Fibroblast of villous mesenchyme (primary cell): ENCODE measurements at places on chromosomes 1 and 21. TPM values are rescaled to one million over a fixed set of nuclear protein-coding genes. Genes with fewer than 3 reads are reported as not detected.

The CHD5 gene
- under 0.01 TPM in 2 replicates for total RNA-seq

- peak; percentile 86 for DNase-seq
These were observed 31.1 kb downstream of the EEIG2 start for GRCh38 chr1:108590957-108591356.

The SPRR1B gene
- total RNA-seq, result not detected in 2 replicates

GRCh38 chr1:226223157-226223785 lies at the start of gene MIXL1:
Gene MIXL1 (plus strand): TSS chr1:226223664. CDS start chr1:226223682, 18 bp downstream.
- DNase-seq, result peak; percentile 4

DNA sequence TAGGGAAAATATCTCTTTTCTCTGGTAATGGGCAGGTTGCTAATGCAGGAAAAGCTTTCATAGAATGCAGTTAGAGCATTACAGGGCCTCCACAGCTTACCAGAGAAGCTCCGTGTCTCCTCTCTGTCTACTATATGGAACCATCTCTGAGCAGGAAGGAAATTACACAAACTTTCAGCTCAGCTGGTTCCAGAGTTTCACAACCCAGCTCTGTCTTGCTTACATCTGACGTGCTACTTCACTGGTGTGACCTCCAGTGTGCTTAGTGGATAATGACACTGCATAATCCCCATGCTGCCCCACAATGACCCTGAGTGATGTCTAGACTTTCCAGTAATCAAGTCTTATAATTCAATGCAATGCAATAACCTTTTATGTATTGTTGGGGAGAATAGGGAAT lies 4.3 kb upstream of the FGGY start:
- peak; percentile 95 for DNase-seq

DNA sequence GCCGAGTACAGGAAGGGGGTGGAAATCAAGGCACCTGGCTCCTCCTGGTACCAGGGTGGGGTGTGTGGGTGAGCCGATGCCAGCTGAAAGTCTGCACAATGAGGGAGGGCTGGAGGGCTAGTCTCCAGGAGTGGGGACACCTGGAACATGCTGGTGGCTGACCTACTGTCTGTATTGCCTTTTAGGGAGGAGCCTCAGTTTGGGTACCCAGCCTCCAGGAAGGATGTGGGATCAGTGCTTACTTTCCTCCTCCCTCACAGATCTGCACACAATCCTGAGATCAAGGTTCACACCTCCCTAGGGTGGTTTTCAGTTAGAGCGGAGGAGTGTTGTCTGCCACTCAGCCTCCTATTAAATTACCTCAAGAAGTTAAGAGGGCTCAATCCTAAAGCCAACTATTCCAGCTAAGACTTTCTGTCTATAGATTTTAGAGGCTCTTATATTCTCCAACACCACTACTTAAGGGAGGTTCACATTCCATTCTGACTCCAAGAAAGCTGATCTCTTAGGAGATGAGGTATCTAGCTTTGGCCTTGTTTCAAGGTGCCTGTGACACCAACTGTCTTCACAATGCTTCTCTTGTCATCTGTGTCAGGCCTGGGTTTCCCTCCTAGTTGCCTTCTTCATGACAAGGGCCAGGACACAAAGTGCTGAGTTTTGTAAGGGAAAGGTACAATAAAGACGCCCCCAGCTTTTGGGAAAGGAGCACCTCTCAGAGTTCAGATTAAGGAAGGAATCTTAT lies 15.7 kb downstream of the SSR2 start:
- DNase-seq, result no peak

The SPATA45 gene
- 0.43 TPM in 1 of 2 replicates, not detected in the other for total RNA-seq

- peak; percentile 65 for DNase-seq
These were observed 3.0 kb downstream of the TRIM46 start for GRCh38 chr1:155176544-155177071.

- DNase-seq, result peak; percentile 61
These were observed 32.4 kb downstream of the PRMT2 start for GRCh38 chr21:46667741-46668380.

The FAM110D gene
- total RNA-seq, result under 0.01 TPM in 1 of 2 replicates, not detected in the other

DNA sequence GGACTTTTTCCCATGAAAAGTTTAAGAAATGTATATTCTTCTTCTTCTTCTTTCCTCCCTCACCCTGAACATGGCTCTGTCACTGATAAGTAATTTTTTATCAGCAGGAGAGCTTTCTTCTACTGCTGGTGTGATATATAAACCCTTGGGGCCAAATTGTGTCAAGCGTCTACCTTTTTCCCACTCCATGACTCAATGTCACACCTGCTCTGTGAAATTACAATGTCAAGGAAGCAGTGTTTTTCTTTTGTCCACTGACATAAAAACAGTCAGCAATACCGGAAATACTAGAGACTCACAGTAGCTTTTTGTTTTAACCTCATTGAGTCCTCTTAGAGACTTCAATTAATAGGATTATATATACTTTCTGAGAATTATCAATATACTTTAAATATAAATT lies 416.2 kb upstream of the ADGRL4 start:
- DNase-seq, result no peak

DNA sequence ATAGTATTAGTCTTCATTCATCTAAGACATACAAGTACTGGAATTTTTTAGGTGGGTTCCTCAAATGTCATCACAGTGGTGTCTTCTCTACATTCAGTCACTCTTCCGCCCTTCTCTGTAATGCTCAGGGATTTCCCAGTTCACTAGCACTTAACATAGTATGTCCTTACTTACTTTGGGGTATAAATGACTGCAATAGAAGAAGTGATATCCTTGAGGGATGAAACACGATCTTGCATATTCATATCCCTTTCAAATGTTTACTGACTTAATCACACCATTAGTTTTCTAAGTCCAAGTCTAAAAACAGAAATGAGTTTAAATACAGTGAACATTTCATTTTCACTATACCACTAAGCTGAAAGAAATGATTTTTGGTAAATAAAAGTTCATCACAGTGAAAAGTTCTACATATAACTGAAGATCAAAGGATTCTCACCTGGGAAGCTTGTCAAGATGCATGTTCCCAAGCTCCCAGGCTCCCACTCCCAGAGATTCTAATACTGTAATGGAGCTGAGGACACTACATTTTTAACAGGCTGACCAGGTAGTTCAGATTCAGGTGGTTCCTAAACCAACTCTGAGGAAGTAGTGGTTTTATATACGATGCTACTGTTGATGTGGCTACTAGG lies 29.7 kb downstream of the MRPL39 start:
- DNase-seq, result no peak

DNA sequence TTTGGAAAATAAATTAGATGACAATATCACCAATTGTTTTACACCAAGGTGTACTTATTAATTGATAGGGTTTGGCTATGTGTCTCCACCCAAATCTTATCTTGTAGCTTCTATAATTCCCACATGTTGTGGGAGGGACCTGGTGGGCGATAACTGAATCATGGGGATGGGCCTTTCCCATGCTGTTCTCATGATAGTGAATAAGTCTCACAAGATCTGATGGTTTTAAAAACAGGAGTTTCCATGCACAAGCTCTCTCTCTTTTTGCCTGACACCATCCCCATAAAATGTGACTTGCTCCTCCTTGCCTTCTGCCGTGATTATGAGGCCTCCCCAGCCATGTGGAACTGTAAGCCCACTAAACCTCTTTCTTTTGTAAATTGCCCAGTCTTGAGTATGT lies 131.0 kb upstream of the LMO4 start:
- no peak for DNase-seq

GRCh38 chr1:216997069-216997468 lies 273.8 kb upstream of the ESRRG start:
- no peak for DNase-seq

The RIMKLA gene
- total RNA-seq, result under 0.01 TPM in 1 of 2 replicates, not detected in the other

GRCh38 chr21:45050797-45051489 lies 23.4 kb upstream of the ADARB1 start:
- DNase-seq, result peak; percentile 99

GRCh38 chr1:221815660-221816059 lies 73.8 kb upstream of the DUSP10 start:
- no peak for DNase-seq

- DNase-seq, result no peak
These were observed 218.7 kb downstream of the PATJ start for GRCh38 chr1:61961009-61961408.

The GNAT2 gene
- under 0.01 and 0.43 TPM in 2 replicates for total RNA-seq

The RWDD3 gene
- 10.0 and 13.8 TPM in 2 replicates for total RNA-seq

GRCh38 chr21:32094804-32095203 lies 184.0 kb downstream of the MIS18A start:
- DNase-seq, result peak; percentile 3

The VCAM1 gene
- total RNA-seq, result 28.3 and 54.8 TPM in 2 replicates

The C4BPA gene
- not detected in 2 replicates for total RNA-seq

DNA sequence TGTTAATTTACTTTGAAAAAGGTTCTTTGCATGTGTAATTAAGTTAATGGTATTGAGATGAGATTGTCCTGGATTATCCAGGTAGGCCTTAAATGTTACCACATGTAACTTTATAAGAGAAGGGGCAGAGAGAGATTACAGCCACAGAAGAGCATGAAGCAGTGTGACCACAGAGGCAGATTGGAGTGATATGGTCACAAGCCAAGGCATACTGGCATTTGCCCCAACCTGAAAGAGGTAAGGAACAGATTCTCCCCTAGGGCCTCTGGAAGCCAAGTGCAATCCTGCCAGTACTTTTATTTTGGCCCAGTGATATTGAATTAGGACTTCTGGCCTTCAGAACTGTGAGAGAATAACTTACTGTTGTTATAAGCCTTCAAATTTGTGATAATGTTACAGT lies 23.0 kb downstream of the RNF2 start:
- DNase-seq, result no peak

GRCh38 chr21:44485254-44485793 lies 30.0 kb downstream of the LRRC3 start:
- peak; percentile 6 for DNase-seq

DNA sequence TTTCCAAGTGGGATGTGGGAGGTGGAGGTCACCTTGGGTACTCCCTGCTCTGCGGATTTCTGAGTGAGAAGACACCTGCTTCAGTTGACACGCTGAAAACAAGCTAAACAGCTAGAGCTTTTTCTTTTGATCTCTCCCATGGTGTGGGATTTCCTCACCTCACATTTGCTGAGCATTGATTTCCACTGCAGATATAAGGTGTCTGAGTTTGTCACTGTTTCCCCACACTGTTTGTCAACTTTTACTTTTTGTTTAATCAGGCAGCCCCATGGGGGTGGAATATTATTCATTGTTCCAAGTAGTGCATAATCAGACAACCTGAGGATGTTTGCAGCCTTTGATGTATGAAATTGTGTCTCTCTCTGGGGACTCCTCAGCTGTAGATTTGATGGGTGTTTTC lies 49.5 kb downstream of the FASLG start:
- no peak for DNase-seq

DNA sequence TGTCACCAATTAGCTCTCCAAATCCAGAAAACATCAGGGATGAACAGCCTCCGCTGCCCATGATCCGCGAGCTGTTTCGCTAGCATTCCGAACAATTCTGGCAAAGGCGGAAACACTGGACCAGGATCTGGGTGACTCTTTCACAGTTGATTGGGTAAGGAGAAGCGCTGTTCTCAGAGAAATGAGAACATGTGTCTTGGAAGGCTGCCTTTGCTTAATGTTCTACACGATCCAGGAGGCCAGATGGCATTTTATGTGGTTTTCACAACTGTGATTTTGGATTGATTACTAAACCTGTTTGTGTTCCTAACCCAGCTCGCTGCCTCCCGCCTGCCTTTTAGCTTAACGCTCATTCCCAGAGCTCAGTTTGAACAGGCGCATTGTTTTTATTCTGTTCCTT lies 144.0 kb downstream of the KIF26B start:
- peak; percentile 68 for DNase-seq

The CHIT1 gene
- under 0.01 TPM in 1 of 2 replicates, not detected in the other for total RNA-seq

GRCh38 chr1:3473381-3473844 lies 18.9 kb downstream of the ARHGEF16 start:
- peak; percentile 61 for DNase-seq

GRCh38 chr1:209457401-209458125 lies 126.0 kb upstream of the CAMK1G start:
- no peak for DNase-seq

The SLC2A1 gene
- 90.8 and 118 TPM in 2 replicates for total RNA-seq

- DNase-seq, result no peak
These were observed 94.9 kb upstream of the ETV3 start for GRCh38 chr1:157233131-157233530.

The HAPLN2 gene
- not detected in 2 replicates for total RNA-seq

DNA sequence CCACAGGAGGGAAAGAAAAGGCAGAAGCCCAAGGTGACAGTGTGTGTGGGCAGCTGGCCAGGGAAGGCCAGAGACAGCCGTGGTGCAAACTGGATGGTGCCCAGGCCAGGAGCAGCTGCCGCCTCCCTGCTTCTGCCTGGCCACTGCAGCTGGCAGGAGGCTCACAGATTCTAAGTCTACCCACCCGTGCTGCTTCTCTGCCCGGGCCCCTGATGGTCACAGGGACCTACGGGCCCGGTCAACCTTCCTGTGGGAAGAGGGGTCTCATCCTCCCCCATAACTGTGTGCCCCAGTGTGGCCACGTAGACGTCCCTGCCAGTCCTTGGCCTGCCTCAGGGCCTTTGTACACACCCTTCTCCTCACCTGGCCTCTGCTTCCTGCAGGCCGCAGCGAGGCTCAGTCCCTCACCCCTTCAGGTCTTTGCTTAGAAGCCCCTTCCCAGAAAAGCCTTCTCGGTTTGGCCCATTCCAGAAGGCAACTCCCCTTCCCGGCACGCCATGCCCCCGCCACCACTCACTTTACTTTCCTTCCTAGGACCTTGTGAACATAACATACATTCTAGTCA lies 192.6 kb upstream of the AJAP1 start:
- DNase-seq, result no peak

The NFIA gene
- 4.8 and 10.4 TPM in 2 replicates for total RNA-seq

The HNRNPCL1 gene
- total RNA-seq, result not detected in 2 replicates

The GUCA2A gene
- not detected in 2 replicates for total RNA-seq

- no peak for DNase-seq
These were observed 21.1 kb downstream of the PLA2G4A start for GRCh38 chr1:186849826-186850225.

DNA sequence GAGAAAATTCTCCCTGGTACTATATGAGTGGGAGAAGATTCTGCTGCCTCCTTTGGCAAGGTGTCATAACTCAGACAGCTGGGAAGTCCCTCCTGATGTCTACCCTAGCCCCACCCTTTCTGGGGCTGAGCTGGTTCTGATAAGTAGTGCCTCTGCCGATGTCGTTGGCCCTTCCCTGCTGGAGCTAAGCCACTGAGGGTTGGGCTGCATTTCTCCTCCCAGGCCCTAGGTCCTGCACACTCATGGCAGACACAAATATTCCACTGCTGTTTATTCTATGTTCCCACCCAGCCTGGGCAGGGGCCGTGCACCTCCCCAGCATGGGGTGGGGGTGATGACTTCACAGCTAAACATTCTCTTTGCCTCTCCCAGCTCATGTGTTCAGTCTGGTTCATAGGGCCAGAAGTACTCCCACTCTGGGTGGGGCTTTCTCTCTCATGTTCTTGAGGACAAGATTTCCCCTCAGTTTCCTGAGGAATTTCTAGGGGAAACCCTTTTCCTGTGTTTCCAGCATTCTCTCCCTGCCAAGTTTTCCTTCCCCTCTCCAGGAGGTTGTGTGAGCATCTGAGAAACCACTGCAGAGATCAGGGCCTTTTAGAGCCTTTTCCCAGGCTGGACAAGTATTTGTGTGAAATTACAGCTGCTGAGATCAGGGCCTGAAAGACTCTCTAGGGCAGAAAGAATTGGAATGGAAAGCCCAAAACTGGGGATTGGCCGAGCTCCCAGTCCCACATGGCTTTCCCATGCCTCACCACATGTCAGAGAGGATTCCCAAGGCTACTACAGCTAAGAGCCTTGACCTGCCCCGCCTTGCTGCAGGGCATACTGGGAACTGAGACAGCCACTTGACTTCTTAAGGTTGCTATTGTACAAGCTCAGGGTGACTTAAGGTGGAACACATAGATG lies 66.2 kb downstream of the ATP2B4 start:
- peak; percentile 97 for DNase-seq
